Aorta (tissue), 5 donors: ENCODE measurements at places on chromosomes 12 and 14. TPM values are rescaled to one million over a fixed set of nuclear protein-coding genes. Genes with fewer than 3 reads are reported as not detected.

GRCh38 chr14:90545966-90546751 lies 149.3 kb downstream of the CALM1 start:
- DNase-seq = peak; percentile 85

DNA sequence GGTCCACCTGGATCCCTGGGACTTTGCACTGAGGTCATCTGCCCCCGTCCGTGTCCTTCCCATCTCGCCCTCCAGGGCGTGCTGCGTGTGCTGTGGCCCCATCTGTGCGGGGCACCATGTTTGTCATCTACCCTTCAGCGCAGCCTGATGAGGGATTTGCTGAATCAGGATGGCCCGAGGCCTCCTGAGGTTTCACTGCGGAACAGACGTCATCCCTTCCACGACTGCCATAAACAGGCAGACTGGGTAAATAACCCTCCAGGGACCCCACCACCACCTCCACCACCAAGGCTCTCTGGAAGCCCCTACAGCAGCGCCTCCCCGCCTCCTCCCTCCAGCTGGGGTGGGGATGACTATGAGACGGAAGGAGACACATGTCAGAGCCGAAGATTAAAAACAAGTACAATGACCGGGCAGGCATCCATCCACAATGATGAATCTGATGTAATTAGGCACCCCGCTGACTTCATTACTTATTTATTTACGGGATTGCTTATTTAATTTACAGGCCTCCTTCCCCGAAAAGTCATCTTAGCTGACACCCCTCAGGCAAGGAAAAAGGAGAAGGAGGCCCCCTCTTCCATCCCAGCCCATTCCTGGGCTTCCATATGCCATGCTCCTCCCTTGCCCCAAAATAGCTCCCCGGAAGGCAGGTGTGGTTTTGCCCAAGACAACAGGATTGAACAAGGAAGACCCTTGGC lies 39.4 kb downstream of the NCOR2 start:
- DNase-seq = peak; percentile 72

GRCh38 chr12:48183091-48183875 lies at the start of gene CCDC184:
CCDC184 (plus strand) TSS chr12:48183644; CDS start chr12:48184123, 479 bp downstream.
- DNase-seq = peak; percentile 82

DNA sequence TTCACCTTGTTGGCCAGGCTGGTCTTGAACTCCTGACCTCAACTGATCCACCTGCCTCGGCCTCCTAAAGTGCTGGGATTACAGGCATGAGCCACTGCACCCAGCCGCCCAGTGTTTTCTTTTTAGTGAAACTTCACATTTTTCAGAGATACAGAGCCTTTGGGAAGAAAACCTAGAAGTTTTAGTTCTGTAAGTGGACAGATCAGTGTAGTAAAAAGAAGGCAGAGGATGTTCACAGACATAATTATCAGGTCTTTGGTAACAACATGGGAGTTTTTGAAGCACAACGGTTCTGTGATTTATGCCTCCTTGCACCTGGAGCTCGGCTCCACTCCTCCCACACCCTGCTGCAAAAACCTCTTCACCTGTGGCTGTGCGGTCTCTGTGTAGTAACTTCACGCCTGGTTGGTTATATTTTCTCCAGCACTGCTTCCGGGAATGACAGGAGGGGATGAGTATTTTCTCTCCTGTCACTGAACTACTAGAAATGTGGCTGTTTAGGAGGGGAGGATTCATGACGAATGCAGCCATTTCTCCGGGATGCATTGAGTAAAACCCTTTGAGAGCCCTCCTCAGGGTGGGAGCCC lies 67.0 kb downstream of the ARF6 start:
- DNase-seq = no peak

DNA sequence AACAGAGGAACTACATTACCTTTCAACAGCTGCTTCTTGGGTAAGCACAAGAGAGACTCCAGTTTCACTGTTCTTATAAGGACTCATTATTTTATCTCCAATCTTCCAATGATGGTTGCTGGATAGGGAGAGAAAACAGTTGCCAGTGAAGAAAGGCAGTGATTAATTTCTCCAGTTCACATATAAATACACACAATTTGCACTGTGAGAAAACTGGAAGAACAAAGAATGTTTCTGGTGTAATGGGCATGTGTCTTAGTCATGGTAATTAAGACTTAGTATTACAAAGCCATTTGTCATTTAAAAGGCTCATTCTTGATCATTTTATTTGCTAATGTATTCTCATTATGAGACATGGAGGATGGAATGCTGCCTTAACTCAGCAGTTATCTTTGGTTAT lies 78.0 kb upstream of the FAR2 start:
- no peak for DNase-seq

GRCh38 chr12:78338054-78338785 lies 507.5 kb downstream of the NAV3 start:
- no peak for DNase-seq

- peak; percentile 54 for DNase-seq
Observed at GRCh38 chr14:51333901-51334521, 94.0 kb downstream of the TMX1 start.

- DNase-seq = peak; percentile 83
Observed at GRCh38 chr12:95351748-95352147, 122.2 kb upstream of the METAP2 start.

DNA sequence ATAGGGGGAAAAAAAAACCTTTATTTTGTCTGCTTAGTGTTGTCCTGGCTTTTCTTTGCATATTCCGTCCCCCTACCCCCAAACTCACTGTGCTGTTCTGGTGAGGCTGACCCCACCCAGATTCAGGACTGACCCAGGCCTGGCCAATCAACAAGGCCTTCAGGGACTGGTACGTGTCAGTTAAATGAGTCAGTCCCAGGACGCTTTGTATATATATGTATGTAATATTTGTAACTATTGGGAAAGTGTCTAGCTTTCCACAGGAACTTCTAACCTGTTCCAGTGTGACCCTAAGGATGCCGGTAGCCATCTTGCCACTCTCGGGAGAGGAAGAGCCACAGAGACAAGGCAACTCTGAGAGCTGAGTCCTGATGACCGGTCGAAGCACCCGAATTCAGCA lies 107.4 kb downstream of the VCPKMT start:
- DNase-seq = no peak

SLC8A3 gene
- 0.23 TPM for total RNA-seq

TRMT61A gene
- total RNA-seq = 11.8 TPM
